ENCODE measurements at places on chromosomes 12 and 14. TPM values are rescaled to one million over a fixed set of nuclear protein-coding genes. Genes with fewer than 3 reads are reported as not detected.

DCAF11 gene
- total RNA-seq, result 63.6 TPM

- no peak for DNase-seq
Observed at GRCh38 chr12:53454707-53455106, 2.8 kb downstream of the PCBP2 start.

GRCh38 chr12:120225852-120226640, 25.1 kb upstream of the RPLP0 start:
- peak; percentile 49 for DNase-seq

- no peak for DNase-seq
Observed at GRCh38 chr14:70398706-70399431, 18.0 kb downstream of the SYNJ2BP start.

DNA sequence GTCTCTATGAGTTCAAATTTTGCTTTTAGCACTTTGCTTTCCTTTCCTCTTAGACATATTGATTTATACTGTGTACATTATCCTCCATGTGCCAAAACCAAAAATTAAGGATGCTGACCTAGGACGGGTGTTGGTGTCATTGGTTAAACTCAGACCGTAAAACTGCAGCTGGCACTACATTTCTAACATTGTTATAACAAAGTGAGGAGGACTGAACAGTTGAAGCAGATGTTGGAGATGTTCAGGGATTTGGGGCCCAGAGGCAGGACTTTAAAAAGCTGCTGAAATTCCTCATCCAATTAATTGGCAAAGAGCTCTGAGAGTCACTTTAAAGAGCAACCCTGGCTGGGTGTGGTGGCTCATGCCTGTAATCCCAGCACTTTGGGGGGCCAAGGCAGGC, 72.4 kb downstream of the TMTC1 start:
- DNase-seq, result no peak

GRCh38 chr12:104694711-104695110, 238.0 kb downstream of the CHST11 start:
- DNase-seq, result no peak

OR4K5 gene
- total RNA-seq, result not detected

CLMN gene
- 13.0 TPM for total RNA-seq

GRCh38 chr12:89684136-89684535, 24.5 kb downstream of the ATP2B1 start:
- DNase-seq, result no peak

- no peak for DNase-seq
Observed at GRCh38 chr12:130459916-130460315, 122.2 kb downstream of the PIWIL1 start.

- no peak for DNase-seq
Observed at GRCh38 chr12:3233797-3234196, 156.6 kb downstream of the TSPAN9 start.

DEGS2 gene
- total RNA-seq, result 14.6 TPM

CLEC4C gene
- not detected for total RNA-seq

GRCh38 chr14:73428353-73428824, 30.0 kb downstream of the NUMB start:
- DNase-seq, result no peak

DNA sequence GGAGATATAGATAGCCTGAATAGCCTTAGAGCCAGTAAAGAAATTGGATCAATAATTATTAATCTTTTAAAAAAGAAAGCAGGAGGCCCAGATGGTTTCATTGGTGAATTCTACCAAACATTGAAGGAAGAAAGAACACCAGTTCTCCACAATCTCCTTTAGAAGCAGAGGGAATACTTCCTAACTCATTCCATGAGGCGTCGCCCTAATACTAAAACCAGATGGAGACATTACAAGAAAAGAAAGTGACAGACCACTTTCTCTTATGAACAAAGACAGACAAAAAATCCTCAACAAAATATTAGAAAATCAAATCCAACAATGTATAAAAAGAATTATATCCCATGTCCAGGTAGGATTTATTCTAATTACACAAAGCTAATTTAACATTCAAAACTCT, 362.6 kb downstream of the BCAT1 start:
- no peak for DNase-seq

DNA sequence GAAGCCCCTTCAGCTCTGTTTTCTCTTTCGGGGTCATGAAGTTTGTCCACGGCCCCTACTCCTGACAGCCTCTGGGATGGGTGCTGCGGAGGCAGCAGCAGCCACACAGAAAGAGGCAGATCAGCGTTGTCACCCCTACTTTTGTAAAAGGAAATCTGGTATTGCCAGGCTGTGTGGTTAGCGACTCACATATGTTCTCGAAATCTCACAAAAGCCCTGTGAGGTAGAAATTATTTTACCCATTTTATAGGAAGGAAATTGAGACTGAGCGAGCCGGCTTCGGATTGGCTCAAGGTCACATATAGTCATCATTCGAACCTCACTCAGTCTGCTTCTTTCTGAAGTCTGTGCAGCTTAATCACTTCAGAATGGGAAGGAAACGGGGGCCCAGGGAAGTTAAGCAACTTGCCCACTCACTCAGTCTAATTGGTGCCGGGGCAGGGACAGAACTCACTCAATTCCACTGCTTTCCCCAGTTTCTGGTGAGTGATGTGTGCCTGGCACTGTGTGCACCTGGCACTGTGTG, 1.1 kb upstream of the CKAP4 start:
- peak; percentile 62 for DNase-seq

- DNase-seq, result no peak
Observed at GRCh38 chr14:41607966-41608663, 1.4 kb downstream of the LRFN5 start.

GRCh38 chr12:11500188-11500860, 105.0 kb upstream of the PRB2 start:
- DNase-seq, result peak; percentile 24
